HTR-8/SVneo (cell line): ENCODE measurements at places on chromosomes 6 and 20.

GRCh38 chr6:1606780-1607515 is 2.8 kb upstream of the FOXC1 start:
- no peak for DNase-seq

DNA sequence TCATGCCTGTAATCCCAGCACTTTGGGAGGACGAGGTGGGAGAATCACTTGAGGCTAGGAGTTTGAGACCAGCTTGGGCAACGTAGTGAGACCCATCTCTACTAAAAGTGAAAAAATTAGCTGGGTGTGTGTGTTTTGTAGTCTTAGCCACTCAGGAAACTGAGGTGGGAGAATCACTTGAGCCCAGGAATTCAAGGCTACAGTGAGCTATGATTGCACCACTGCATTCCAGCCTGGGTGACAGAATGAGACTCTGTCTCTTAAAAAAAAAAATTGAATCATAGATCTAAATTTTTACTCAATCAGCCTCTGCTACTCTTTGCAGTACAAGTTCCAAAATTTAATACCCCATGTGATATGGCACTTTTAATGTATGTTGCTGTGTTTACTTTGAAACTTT is 121.6 kb downstream of the ARMC2 start:
- DNase-seq: no peak

DNA sequence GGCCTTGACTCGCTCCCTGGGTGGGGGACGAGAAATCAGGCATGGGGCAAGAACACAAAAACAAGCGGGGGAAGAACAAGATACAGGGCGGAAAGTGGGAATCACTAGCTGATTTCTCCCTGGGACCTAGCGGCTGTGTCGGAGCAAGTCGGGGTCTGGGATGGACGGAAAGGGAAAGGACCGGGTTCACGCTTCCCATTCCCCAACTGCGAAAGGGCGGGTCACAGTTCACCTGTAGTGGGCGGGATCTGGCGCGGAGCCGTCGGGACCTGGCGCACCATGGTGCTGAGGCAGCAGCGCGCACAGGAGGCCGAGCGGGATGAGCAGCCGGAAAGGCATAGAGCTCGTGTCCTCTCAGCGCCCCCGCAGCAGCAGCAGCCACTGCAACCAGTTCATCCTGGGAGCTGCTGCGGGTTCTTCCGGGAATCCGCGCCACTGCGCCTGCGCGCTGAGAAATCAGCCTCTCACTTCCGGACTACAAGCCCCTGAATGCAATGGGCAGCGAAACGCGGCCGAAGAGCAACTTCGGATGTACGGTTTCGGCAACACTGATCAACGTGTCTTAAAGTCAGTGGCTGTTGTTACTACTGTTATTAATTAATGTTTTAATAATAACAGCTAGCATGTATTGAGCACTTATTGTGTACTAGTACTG is at the start of gene EDEM2:
EDEM2 (minus strand) TSS at position 417 of the 655 bp plus-strand sequence; CDS start at position 339, 78 bp downstream.
- DNase-seq: peak; percentile 98

DNA sequence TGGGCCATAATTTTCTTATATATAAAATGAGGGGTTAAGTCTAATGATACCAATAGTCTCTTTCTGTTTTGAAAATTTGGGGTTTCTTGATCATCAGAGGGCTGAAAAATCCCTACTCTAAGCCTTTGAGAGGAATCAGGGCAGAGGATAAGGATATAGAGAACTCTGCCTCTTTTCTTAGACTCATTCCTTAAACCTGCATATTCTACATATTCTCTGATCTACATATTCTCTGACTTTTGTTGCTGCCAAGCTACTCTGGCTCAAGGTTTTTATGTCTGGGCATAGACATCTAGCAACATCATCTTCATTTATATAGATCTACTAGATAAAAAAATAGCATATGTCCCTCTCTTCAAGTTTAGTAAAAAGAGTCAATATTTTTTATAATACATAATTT is 71.2 kb downstream of the FLRT3 start:
- no peak for DNase-seq

- no peak for DNase-seq
Measured at GRCh38 chr6:169101981-169102380, 151.7 kb downstream of the THBS2 start.

DNA sequence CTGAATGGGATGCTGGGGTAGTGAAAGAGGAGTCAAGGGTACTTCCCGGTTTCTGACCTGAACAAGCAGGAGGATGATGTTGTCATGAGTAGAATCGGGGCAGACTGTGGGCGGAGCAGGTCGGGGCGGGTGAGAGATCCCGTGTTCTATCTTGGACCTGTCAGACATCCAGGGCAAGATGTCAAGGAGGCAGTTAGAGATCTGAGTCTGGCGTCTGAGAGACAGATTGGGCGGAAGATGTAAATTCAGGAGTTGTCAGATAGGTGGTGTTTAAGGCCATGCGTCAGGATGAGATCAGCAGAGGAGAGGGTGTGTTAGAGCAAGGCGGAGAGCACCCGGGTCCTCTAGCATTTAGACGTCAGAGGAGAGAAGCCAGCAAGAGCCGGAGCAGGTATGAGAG is 115.5 kb downstream of the DLGAP4 start:
- DNase-seq: no peak

- no peak for DNase-seq
Measured at GRCh38 chr20:227439-228105, 514 bp downstream of the DEFB129 start.

DNA sequence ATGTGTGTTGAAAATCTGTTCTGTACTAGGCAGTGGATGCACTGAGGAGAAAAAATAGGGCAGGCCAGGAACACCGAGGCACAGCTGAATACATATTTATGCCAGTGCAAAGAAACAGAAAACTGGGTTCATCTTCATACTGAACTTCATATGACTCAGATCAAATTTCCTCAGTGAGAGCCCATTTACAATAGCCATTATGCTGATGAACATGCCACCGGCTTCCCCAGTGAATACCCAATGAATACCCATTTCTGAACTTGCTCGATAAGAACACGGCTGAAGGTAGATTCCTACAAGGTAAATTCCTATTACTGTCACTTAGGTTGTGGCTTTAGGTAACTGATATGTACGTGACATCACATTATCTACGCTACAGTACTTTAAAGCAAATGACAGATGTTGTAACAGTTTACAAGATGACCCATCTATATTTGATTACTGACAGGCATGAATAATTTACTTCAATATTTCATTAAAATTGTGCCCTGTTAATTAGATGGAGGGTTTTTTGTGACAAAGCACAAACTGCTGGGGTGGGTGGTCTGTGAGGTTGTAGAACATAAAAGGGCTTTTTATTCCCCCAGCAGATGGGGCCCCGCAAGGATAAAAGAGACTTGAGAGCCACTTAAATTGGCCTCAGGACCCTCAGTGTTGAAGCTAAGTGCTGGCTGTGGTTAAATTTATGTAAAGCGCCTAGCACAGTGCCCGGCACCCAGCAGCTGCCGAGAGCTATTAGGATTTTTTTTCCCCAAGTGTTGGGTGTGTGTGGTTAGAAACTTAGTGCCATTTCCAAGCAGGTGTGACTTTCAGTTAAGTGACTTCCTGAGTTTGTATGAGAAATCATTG is 264.5 kb downstream of the CD83 start:
- DNase-seq: no peak

DNA sequence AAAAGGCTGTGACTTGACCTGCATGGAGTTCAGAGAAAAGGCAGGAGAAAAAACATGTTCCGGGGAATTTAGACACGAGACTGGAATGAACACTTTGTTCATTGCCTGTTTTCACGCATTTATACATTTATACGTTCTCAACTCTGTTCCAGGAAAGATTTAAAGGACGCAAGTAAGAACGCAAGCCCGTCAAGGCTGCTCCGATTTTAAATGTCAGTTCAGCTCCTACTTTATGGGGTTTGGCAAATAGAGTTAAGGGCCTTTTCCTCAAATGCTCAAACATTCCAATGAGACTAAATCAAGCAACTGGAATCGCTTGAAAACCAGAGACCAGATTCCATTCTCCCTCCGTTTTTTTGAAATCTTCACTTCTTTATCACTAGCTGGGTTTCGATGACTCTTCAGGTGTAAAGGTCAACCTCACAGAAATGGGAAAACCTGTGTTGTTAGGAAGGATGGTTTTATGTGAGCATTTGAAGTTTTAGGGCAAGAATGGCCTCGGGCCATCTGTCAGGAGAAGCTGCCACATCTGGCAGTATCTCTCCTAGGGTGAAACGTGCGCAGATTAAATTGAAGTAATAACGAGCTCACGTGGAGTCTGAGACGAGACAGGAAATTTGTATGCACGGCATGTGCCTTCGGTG is 24.9 kb downstream of the TTLL2 start:
- DNase-seq: no peak
